ENCODE measurements at places on chromosomes 2 and 18.

GRCh38 chr2:161141033-161141432 is 19.2 kb upstream of the TANK start:
- DNase-seq = no peak

DNA sequence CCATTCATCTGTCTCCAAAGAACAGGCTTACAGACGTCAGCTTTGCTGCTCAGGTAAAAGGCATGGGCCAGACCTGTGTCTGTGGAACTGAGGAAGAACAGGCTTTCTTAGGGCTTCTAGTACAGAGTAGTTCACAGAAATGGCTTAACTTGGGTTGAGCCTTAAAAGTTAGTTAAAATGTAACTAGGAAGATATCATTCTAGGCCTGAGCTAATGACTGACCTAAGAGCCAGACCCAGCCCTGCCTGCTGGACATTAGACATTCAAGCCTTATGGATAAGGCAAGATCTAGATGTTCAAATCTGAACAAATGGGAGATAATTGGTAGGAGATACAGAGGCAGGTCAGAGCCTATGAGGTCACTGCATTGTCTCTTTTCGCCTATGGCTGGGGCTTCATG is 73.9 kb upstream of the SLC14A2 start:
- DNase-seq = no peak

DNA sequence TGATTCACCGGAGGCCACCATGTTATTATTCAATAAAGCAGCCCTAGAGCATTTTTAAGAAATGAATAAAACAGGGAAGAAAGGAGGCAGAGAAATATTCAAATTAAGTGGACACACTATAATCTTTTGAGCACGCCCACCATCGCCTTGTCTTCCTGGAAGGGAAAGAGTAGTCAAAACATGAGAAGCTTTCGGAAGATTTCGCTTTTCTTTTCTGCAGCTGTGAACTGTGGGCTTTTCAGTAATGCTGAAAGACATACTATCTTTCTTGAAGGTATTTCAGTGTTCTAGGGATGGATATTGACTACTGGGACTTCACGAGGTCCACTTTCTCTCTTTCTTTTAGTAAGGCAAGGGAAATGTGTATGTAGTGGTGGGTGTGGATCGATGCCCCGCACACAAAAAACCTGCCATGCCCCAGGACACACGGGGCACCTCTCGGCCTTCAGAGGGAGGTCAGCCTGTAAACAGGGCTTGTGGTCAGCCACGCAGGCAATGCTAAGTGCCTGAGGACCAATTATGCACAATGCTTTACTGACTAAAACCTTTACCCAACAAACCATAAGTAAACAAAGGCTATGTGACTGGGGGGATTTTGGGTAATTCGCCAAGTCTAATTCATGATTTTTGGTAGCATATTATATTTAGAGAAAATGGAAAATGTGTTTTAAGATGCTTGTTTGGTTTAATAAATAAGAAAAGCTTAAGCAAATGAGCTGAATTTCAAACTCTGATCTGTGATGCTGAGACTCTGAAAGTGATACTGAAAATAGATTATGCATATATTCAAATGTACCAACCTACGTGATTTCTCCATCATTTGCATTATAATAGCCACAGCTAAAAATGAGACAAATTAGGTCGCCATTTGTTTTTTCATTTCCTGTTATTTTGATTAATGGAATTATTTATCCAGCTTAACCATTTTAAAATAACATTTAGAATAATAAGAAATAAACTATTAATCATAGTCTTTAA is 130.5 kb downstream of the ZNF516 start:
- no peak for DNase-seq

- DNase-seq = no peak
Measured at GRCh38 chr2:189328848-189329245, 112.4 kb upstream of the WDR75 start.

DNA sequence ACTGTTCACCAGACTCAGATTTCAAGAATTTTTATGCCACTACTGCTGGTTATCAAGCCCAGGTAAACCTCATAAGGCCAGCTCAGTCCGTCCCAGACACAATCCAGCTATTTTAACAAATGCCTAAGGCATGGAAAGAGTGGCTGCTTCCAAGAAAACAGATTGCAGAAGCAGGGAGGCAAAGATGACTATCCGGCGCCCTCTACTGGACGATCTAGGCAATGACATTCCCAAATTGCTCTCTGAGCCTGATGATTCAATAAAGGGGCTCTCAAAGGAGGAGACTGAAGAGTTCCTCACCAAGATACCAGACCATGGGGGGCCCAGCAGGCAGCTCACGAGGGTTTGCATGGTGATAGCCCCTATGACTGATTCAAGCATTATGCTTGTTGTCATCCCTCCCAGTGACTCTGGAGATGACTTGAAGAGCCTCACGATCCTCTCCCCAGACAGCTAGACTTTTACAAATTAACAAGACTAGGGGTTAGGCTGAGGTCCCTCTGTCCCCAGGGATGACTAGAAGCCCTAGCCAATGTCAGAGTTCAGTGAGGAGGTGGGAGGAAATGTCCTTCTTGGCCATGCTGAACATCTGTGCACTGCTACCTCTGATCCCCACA is 25.0 kb downstream of the SERPINB8 start:
- DNase-seq = peak; percentile 47

DNA sequence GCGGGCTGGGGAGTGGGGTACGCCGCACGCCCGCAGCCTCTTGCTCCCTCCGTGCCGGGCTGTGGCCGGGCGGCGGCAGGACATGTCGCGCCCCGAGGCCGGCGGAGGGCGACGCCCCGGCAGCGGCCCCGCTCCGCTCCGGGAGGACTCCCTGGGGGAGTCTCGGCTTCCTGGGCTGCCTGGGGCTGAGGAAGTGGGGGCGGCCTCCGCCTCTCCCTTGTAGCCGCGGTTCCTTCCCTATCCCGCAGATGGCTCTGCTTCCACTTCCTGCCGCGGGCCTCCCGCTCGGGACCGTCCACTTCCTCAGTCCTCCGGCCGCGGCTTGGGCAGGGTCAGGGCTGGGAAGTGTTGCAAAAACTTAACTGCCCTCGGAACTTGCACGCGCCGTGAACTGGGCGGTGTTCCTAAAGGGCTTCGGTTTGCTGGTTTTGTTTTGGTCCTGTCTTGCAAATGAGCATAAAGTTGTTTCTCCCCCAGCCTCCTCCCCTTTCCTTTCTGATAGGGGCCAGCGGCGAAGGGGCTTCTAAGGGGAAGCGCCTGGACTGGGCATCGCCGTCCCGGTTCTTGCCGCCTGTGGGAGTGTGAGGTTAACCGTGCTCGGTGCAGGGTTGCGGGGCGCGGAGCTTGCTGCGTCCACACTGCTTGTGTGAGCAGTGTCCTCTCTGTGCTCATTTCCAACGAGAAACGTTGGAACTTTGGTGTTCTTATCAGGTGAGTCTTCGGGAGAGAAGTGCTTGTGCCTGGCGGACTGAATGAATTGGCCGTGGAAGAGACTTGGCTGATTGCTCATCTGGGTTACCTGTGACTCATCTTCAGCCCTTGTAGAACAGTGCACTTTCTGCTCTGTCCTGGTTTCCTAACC is 600 bp downstream of the RALB start:
- no peak for DNase-seq

DNA sequence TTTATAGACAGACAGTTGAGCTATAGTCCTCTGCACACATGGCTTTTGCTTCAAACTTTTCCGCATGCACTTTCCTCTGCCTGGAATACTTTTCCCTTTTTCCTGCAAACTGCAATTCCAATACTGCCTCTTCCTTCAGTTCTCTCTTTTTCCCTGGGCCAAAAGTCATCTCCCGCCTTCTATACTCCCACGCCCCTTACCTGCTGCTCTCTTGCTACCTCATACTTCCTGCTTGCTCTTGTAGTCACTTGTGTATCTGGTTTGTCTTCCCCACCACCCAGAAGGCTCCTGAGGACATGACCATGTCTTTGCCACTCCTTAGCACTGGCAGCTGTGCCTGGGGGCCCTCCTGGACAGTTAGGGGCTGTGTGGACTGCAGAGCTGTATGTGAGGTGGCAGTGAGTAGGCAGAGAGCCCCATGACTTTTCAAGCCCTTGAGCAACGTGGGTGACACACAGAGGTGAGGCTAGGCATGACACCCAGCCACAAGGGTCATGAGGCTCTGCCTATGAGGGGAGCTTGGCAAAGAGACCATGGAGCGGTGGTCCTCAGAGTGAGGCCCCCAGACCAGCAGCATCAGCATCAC is 23.2 kb downstream of the SPEG start:
- no peak for DNase-seq

- DNase-seq = no peak
Measured at GRCh38 chr2:142974288-142975024, 97.0 kb downstream of the KYNU start.

DNA sequence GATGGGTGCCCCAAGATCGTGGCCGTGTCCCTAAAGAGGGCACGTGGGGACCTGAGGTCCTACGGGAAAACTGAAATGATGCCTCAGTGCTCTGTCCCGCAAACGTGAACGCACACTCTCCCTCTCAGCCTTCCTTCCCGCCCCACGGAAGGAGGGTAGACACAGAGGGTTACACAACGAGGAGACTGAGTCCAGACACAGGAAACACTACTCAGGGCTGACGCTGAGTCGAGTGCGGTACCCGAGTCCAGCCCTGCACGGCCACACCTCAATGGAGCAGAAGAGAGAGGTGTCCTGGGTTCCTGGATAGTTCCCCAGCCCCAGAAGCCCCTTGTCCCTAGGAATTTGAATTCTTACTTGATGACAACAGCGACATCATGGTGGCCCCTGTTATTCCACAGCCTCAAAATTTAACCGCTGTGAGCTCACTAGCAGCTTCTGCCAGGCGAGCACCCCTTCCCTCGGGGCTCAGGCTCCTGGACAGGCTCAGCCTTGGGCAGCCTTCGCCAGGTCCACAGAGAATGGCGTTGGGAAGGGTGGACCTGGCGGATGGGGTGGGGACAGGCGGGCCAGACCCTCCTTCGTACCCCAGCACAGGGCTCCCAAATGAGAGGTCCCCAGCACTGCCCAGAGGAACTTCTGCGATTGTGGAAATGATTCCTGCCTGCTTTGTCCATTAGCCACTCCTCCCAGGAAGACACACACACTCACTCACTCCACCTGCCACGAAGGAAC is 980 bp upstream of the RNPEPL1 start:
- DNase-seq = peak; percentile 23

GRCh38 chr2:200353874-200354273 is 47.4 kb downstream of the SPATS2L start:
- no peak for DNase-seq

DNA sequence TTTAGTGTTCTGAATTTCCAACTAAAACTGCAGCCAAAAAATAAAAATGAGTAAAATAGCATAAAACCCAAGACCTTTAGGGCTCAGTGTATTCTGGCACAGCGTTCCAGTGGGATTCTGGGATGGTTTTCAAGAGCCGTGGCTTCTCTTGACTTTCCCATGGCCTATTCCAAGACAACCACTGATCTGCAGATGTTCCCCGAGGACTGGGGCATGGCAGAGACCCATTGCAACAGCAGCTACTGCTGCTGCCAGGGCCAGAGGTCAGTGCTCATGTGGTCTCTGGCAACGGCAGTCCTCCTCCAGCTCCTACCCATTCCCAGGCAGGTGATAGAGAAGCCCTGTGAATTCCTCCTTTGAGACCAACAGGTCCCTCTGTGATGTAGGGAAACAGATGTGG is 26.8 kb downstream of the TNP1 start:
- DNase-seq = no peak

- no peak for DNase-seq
Measured at GRCh38 chr18:66124394-66124793, 373.6 kb downstream of the CDH7 start.

DNA sequence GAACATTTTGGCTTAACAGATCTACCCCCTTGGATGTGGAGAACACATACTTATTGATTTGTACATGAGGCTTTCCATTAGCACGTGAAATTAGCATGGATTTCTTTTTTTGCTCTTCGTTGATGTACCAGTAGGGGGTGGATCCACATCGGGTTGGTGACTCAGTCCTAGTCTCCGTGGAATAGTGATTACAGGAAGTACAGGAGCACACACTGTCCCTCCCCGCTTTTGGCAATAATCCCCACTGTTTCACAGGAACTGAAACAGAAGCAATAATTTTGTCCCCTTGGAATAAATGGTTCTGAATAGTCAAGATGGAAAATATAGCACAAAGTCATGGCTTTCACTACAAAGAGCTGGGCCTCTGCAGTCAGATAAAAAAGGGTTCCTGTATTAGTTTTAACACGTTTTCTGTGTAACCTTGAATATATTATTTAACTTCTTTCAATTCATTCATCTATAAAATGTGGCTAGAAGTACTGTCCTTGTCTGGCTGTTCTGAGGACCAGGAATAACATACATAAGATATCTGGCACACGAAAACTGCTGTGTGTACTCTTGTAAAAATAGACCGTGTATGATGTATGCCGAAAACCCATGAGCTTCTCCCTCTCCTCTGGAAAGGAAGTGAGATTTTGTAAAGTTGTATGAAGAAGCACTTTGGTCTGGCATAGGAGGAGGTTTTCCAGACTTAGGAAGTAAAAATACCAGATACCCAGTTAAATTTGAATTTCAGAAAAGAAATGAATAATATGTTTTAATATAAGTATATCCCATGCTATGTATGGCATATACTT is 229.2 kb downstream of the GALR1 start:
- DNase-seq = no peak

GRCh38 chr2:113137827-113138226 is 10.4 kb downstream of the IL1RN start:
- DNase-seq = no peak

- DNase-seq = no peak
Measured at GRCh38 chr2:47321411-47322031, 81.4 kb upstream of the MSH2 start.

DNA sequence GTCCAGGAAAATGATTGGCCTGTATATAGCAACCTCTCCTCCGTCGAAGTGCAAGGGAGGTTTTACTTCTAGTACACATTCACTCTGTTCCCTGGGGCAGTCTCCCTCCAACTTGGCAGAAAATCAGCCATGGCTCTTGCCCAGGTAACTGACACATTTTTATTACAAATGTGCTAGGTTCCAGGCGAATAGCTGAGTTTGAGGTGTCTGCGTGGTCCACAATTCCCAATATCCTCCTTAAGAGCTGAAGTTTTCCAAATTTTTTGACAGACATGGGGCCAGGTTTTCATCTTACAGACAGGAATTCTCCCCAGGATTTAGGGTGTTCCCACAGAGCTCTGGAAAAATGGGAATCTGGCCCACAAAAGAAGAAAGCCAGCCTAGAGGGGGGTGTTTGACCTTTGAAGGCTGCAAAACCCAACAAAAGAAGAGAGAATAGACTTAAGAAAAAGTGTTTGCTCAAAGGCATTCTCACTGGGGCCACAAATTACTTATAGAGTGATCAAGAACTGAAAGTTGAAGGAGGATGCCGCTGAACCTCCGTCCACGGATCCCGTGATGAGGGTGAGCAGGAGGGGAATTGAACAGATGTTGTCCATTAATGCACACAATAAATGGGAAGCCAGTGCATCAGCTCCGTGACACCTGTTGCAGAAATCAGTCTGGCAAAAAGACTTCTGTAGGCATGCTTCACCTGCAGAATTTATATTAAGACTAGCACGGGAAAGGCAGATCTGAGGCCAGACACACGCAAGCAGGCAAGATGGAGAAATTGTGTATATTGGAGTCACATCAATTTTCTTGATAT is 242.3 kb upstream of the COPS8 start:
- DNase-seq = no peak

- DNase-seq = no peak
Measured at GRCh38 chr2:178152033-178152432, 39.8 kb downstream of the RBM45 start.

GRCh38 chr2:171297956-171298355 is 135.8 kb downstream of the METTL8 start:
- DNase-seq = no peak

GRCh38 chr18:6414723-6415417 is at the start of gene L3MBTL4:
Gene L3MBTL4, minus strand, starts transcription at chr18:6414911. Its CDS starts 103,286 bp downstream, at chr18:6311625.
- DNase-seq = peak; percentile 29

GRCh38 chr2:145710303-145710702 is 1190.4 kb upstream of the ZEB2 start:
- DNase-seq = no peak

GRCh38 chr2:190462181-190462580 is 54.0 kb downstream of the MFSD6 start:
- DNase-seq = no peak
